ENCODE measurements at places on chromosomes 12 and 14. TPM values are rescaled to one million over a fixed set of nuclear protein-coding genes. Genes with fewer than 3 reads are reported as not detected.
A peak's percentile ranks its signal among the peaks of the same experiment; 100 is the strongest.

- no peaks in the 10 kb centered on the region for H3K27me3 ChIP-seq
- no peak overlapping the region for H3K27ac ChIP-seq
- H3K4me1 ChIP-seq, result no peaks in the 10 kb centered on the region
- no peak overlapping the region for H3K4me3 ChIP-seq
These were observed 31.1 kb upstream of the ANO2 start for GRCh38 chr12:5976196-5976595.

Gene HOXC12
- total RNA-seq, result not detected

GRCh38 chr12:124514996-124515932 lies 52.1 kb downstream of the NCOR2 start:
- DNase-seq, result no peak
- peak overlapping the region; percentile 94 for H3K27ac ChIP-seq
- H3K36me3 ChIP-seq, result peaks cover 30% of the 10 kb centered on the region
- H3K4me1 ChIP-seq, result peaks cover 98% of the 10 kb centered on the region
- H3K4me3 ChIP-seq, result no peak overlapping the region
- H3K27me3 ChIP-seq, result no peaks in the 10 kb centered on the region

Gene GDF3
- total RNA-seq, result not detected

GRCh38 chr14:91957876-91958313 lies 10.4 kb upstream of the FBLN5 start:
- H3K4me3 ChIP-seq, result no peak overlapping the region
- H3K36me3 ChIP-seq, result no peaks in the 10 kb centered on the region
- H3K4me1 ChIP-seq, result no peaks in the 10 kb centered on the region
- no peaks in the 10 kb centered on the region for H3K27me3 ChIP-seq

DNA sequence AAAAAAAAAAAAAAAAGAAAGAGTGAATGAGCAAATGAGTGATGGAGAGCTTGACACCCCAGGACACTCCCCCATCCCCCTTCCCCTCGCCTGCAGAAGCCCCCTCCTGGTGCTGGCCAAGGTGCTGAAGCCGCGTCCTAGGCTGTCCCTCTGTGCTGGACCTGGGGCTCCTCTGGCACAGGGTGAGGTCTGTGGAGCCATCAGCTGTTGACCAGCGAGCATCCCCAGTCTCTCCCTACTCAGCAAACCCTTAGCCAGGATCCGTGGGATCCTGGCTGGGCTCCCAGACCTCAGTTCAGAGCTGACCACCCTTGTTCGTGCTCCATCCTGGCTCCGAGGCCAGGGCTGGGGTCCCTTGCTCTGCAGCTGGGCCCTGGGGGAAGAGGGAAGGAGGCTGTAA lies 5.4 kb upstream of the KIF26A start:
- H3K4me1 ChIP-seq, result peaks cover 40% of the 10 kb centered on the region
- no peaks in the 10 kb centered on the region for H3K36me3 ChIP-seq
- H3K27ac ChIP-seq, result no peak overlapping the region
- no peak overlapping the region for H3K4me3 ChIP-seq

Gene LRRC9
- 6.3 TPM for total RNA-seq

DNA sequence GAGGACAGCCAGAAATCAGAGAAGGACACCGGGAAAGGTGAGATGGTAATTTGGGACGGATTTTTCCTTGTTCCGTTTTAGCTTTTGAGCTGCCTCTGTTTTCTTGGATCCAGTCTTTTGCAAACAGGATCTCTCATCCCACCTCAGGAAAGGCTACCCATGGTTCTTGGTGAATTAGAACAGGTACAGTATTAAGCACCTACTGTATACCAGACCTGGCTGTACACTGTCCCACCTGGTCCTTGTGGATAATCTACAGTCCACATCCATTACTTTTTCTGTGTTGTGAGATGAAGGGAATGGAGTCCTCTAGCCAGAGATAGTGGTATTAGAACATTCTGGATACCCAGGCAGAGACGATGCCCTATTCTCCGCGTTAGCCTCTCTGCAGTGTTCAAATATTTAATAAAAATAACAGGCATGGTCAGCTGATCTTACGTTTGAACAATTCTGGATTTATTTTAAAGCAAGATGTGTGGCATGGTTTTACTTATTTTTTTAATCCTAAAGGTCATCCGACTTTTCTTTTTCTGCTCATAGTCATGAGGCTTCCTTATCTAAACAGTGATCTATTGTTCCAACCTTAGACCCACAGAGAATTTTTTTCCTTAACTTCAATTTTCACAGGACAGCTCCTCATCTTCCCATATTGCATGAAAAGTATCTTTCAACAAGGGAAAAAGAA lies 18.8 kb downstream of the PLXNC1 start:
- H3K4me1 ChIP-seq, result peaks cover 7% of the 10 kb centered on the region
- H3K36me3 ChIP-seq, result peaks cover 3% of the 10 kb centered on the region
- no peak overlapping the region for H3K4me3 ChIP-seq
- no peak overlapping the region for H3K27ac ChIP-seq
- no peaks in the 10 kb centered on the region for H3K27me3 ChIP-seq

- H3K4me3 ChIP-seq, result no peak overlapping the region
- no peak overlapping the region for H3K27ac ChIP-seq
- H3K4me1 ChIP-seq, result no peaks in the 10 kb centered on the region
- no peaks in the 10 kb centered on the region for H3K27me3 ChIP-seq
These were observed 25.6 kb downstream of the RNASE10 start for GRCh38 chr14:20530771-20531571.

- H3K4me1 ChIP-seq, result peaks cover 21% of the 10 kb centered on the region
- H3K27ac ChIP-seq, result no peak overlapping the region
- DNase-seq, result no peak
- H3K36me3 ChIP-seq, result no peaks in the 10 kb centered on the region
These were observed 33.1 kb downstream of the IRF2BPL start for GRCh38 chr14:76995279-76996035.

- H3K27me3 ChIP-seq, result peaks cover 5% of the 10 kb centered on the region
- no peak for DNase-seq
- H3K36me3 ChIP-seq, result peaks cover 19% of the 10 kb centered on the region
These were observed 39.5 kb downstream of the BEGAIN start for GRCh38 chr14:100547633-100548294.

Gene PDE3A
- total RNA-seq, result 16.1 TPM

Gene HOXC10
- total RNA-seq, result not detected
